ENCODE measurements at places on chromosomes 13 and 19.

GRCh38 chr13:97205465-97205864 is 16.7 kb upstream of the MBNL2 start:
- DNase-seq, result no peak

GRCh38 chr13:109785141-109785891 is 1.1 kb downstream of the IRS2 start:
- no peak for DNase-seq

DNA sequence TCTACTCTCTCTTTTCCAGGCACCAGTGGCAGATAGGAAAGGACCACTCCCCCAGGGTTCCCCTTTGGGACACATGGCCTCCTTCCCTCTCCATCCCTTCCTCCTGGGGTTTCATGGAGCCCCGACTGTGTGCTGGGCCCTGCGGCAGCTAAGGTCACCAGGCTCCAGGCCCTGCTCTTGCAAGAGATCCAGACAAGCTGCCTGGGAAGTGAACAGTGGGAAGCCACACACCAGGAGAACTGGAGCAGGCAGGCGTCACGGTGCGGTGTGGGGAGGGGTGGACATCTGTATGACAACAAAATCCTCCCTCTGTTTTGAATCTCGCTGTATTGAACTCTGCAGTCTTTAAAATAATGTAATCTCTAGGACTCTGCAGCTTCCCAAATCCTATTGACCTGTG is 330.1 kb downstream of the UQCRFS1 start:
- DNase-seq, result no peak

GRCh38 chr19:15173746-15174404 is 26.9 kb downstream of the NOTCH3 start:
- DNase-seq, result no peak

- no peak for DNase-seq
Measured at GRCh38 chr19:6241680-6242377, 37.9 kb downstream of the MLLT1 start.

GRCh38 chr13:36355632-36356031 is 9.4 kb upstream of the SPART start:
- DNase-seq, result no peak

GRCh38 chr19:16922949-16923348 is 34.1 kb downstream of the F2RL3 start:
- DNase-seq, result no peak

GRCh38 chr13:97492257-97492656 is 58.3 kb downstream of the RAP2A start:
- no peak for DNase-seq

DNA sequence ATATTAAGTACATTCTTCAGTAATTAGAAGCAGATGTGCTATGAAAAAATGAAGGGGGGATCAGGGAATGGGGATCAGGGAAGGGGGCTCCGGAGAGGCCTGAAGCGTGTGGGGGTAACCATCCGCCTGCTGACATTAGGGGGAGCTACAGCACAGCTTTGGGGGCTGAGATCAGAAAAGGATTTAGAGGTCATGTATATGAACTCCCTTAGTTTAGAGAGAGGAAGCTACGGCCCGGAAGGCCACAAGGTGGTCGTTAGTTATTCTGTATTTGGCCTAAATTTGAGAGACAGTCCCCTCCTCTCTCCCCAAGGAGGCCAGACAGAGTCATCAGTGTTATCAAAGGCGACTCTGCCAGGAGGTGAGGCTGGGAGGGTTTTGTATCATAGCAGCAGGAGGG is 99.0 kb downstream of the TM9SF2 start:
- DNase-seq, result no peak

- DNase-seq, result no peak
Measured at GRCh38 chr19:10831987-10832938, 3.7 kb downstream of the TMED1 start.

- no peak for DNase-seq
Measured at GRCh38 chr13:50104493-50104892, 89.2 kb downstream of the KCNRG start.

DNA sequence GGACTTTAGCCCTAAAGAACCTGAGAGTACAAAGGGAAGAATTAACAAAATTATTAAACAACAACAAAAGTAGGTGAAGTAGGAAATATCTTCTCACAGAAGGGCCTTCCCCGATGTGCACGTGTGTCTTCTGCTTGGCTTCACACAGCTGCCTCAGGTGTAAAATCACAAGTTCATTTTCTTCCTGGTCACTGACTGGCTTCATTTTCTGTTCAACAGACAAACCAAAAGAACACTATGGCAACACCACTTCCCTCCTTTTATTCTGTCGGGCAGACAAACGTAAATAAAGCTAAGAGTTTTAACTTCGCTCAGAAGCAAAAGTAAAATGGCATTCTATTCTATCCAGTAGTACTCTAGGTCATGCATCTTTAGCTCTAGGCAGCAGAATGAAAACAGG is 140.9 kb downstream of the TBC1D4 start:
- peak; percentile 42 for DNase-seq

GRCh38 chr13:93388701-93389100 is 162.1 kb downstream of the GPC6 start:
- no peak for DNase-seq

GRCh38 chr13:81446441-81446840 is 1105.5 kb upstream of the SPRY2 start:
- no peak for DNase-seq

GRCh38 chr13:24080134-24080533 is 80.4 kb upstream of the SPATA13 start:
- no peak for DNase-seq

DNA sequence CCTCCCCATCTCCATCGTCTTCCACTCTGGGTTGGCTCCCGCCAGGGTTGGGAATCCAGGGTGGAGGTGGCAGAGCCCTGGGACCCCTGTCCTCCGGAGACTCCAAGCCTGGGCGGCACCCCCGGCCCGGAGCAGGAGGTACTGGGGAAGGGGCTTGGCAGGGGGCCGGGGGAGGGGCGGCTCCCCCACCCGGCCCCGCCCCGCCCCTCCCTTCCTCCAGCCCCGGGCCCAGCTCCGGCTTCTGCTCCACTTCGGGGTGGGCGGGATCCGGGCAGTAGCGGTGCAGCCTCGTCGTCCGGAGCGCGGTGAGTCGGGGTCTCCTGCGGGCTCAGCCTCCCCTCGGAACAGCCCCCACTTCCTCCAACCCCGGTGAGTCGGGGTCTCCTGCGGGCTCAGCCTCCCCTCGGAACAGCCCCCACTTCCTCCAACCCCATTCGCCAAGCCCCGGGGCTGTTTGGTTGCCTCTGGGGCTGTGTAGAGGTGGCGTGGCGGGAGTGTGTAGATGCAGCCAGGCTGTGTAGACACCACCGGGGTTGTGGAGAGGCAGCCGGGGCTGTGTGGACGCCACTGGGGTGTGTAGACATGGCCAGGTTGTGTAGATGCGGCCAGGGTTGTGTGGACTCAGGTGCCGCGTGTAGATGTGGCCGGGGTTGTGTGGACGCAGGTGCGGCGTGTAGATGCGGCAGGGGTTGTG is at the start of gene TMPRSS9:
Gene TMPRSS9, plus strand, starts transcription at position 274 of the 694 bp plus-strand sequence. CDS start 29,521 bp downstream, outside the sequence.
- DNase-seq, result no peak

DNA sequence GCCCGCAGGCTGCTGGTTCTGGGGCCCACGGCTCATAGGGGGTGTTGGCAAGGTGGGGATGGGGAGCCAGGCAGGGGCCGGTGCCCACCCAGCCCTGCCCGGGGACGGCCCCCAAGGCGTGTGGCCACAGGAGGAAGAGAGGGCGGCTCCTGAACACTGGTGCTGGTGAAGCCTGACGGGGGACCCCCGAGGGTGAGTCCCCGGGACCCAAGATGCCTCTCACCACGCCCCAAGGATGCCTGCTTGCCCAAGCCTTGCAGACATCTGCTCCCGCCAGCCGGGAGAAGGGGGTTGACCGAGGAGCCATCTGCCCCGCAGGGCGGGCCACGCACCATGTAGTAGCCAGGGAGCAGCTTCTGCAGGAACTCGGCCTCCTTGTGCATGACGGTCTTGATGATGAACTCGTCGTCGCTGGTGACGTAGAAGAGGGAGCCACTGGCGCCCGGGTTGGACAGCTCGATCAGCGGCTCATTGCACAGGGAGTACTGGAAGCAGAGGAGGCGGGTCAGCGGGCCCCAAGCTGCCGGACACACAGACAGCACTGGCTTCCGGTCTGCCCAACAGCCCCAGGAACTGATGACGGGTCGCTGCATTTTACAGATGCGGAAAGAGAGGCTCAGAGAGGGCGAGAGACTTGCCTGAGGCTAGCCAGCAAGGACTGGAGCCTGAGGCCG is 29.6 kb upstream of the CACTIN start:
- no peak for DNase-seq

DNA sequence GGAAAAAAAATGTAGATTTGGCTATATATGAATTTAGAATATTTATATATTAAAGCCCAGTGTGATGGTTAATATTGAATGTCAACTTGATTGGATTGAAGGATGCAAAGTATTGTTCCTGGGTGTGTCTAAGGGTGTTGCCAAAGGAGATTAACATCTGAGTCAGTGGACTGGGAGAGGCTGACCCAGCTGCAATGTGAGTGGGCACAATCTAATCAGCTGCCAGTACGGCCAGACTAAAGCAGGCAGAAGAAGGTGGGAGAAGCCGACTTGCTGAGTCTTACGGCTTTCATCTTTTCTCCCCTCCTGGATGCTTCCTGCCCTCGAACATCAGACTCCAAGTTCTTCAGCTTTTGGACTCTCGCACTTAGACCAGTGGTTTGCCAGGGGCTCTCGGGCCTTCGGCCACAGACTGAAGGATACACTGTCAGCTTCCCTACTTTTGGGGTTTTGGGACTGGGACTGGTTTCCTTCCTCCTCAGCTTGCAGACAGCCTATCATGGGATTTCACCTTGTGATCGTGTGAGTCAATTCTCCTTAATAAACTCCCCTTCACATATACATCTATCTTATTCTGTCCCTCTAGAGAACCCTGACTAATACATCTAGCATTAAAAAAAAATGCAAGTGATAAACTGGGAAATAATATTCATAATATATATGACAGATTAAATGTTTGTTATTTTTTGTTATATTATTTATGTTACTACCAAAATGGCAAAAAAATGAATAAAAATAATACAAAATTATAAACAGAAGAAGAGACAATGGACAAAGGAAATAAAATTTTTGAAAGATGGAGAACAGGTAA is 122.4 kb downstream of the DLEU7 start:
- DNase-seq, result no peak

- no peak for DNase-seq
Measured at GRCh38 chr19:8639821-8640401, 9.5 kb downstream of the NFILZ start.

DNA sequence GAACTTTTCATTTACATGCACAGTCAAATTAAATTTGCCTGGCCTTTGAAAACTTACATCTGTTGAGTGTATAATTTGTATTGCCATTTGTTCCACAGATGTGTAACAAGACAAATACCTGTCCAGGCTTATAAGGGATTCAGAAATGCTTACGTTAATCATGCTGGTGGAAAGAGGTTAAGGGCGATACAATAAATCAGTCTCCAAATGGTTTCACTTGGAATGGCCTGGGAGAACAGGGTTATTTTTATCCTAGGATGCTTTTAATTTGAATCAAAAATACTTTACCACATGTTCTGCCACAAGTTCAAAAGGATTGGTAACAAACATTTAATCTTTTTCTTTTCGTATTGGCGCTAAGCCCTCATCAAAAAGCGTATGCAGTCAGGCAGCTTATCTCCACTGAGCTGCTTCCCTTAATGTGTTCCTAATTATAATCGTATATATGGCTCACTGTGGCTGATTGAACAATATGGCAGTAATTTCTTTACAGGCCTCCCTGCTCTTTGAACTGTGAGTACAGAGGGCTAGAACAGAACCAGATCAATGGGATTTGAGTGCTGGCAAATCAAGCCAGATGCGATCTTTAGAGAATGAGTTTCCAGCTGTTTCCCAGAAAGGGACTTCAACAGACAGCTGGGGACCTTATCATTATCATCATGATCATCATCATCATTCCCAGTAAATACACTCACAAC is 425.7 kb downstream of the SPRY2 start:
- no peak for DNase-seq

DNA sequence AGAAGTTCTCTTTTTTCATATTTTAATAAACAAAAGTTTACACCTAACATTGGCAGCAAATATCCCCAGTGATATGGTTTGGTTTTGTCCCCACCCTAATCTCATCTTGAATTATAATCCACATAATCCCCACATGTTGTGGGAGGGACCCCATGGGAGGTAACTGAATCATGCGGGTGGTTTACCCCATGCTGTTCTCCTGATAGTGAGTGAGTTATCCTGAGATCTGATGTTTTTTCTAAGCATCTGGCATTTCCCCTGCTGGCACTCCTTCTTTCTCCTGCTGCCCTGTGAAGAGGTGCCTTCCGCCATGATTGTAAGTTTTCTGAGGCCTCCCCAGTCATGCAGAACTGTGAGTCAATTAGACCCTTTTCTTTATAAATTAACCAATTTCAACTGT is 214.7 kb downstream of the SLITRK1 start:
- DNase-seq, result no peak

DNA sequence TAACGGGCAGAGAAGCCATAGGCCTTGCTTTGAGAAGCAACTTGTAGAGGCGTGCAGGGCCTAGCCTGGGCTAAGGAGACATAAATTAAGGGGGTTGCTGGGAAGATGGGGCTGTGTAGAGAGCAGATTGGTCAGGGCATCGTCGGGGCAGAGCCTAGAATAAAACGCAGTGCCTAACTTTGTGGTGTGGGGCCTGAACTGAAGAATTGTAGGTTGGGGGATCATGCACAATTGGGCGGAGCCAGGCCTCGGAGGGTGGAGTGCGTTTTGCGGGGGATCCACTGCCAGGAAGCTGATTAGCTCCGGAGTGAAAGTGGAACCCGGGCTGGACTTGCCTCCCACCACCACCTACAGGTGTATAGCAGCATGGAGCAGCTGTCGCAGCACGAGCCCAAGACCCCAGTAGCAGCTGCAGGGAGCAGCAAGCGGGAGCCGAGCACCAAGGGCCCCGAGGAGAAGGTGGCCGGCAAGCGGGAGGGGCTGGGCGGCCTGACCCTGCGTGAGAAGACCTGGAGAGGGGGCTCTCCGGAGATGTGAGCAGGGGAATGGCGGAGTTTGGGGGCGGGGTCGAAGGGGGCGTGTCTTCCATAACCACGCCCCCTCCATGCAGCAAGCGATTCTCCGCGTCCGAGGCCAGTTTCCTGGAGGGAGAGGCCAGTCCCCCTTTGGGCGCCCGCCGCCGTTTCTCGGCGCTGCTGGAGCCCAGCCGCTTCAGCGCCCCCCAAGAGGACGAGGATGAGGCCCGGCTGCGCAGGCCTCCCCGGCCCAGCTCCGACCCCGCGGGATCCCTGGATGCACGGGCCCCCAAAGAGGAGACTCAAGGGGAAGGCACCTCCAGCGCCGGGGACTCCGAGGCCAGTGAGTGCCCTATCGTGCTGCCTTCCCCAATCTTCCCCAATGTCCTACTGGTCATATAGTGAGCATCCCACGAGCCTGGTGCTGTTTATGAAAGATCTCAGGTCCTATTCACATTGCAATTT is 13.8 kb downstream of the DNASE2 start:
- DNase-seq, result peak; percentile 94

- peak; percentile 49 for DNase-seq
Measured at GRCh38 chr13:32267836-32268439, 47.2 kb downstream of the ZAR1L start.
